Hypothalamus (tissue), 51 donors: ENCODE measurements at places on chromosomes 16 and 17.

DNA sequence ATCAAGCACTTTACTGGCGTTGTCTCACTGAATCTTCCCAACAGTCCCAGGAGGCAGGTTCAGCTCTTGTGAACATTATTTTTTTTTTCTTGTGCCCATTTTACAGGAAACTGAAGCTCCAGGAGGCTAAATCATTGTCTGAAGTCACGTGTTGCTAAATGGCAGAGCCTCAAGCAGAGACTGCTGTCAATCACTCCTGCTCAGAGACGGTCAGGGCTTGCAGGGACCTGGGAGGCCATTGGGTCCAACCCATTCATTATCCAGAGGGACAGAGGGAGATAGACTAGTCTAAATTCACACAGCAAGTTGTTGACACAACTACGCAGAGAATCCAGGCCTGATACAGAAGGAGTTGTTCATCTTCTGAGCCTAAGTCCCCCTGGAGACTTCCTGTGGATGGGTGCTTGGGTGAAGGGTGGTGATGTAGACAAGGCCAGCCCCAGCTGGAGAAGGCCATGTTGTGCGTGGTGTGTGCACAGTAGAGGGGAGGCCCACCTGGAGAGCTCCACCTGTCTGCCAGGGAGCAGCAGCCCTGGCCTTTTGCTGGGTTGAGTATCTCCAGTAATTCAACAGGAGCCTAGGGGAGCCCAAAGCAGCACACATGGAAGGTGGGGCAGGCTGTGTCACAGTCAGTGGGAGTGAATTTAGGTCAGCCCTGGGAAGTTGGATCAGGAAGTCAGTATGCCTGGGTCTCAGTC is 24.3 kb upstream of the C1QL1 start:
- no peak for DNase-seq

DNA sequence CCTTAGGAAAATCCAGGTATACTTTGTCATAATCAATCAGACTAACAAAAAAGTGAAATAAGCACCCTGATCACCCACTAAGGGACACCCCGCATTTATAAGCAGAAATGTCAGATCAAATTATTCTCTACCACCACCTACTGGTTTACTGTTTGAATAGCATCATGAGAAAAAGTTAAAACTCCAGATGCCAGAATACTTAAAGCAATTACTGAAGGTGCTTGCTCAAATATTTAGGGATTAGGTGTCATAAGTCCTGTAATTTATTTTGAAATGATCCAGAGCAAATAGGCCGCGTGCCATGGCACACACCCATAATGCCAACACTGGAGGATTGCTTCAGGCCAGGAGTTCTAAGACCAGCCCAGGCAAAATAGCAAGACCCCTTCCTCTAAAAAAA is 2.3 kb downstream of the TOP2A start:
- DNase-seq: no peak

GRCh38 chr17:81200695-81201580 is 21.8 kb downstream of the CEP131 start:
- DNase-seq: peak; percentile 50

GRCh38 chr17:50864747-50865059 is 1.5 kb downstream of the TOB1 start:
- DNase-seq: no peak

DNA sequence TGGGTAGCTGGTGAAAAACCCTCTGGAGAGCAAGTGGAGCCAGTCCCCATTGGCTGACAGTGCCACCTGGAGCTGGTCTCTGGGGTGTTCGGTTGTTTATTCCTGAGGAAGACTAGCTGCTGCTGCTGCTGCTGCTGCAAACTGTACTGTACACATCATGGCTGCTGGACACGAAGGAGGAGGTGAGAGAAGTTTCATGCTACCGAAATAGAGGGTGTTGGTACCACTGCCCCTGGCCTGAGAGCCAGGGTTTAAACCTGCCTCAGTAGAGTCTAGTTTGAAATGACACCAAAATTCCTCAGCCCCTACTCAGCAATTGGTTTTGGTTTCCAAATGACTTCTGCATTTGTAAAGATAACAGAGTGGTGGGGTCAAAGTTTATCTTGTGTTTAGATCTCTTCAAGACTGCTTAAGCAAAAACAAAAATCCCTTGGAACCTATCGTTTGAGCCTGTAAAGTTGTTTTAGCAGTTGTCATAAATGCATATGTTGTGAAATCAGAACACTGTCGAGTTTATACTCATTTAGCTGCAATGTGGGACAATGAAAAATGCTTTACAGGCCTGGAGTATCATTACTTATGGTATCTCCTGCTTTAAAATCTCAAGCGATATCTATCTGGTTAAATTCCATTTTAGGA is 40.8 kb downstream of the CYB5B start:
- no peak for DNase-seq

- DNase-seq: no peak
Measured at GRCh38 chr17:65463242-65463641, 98.2 kb downstream of the AXIN2 start.

GRCh38 chr17:76783146-76783545 is 45.2 kb downstream of the MFSD11 start:
- DNase-seq: no peak

DNA sequence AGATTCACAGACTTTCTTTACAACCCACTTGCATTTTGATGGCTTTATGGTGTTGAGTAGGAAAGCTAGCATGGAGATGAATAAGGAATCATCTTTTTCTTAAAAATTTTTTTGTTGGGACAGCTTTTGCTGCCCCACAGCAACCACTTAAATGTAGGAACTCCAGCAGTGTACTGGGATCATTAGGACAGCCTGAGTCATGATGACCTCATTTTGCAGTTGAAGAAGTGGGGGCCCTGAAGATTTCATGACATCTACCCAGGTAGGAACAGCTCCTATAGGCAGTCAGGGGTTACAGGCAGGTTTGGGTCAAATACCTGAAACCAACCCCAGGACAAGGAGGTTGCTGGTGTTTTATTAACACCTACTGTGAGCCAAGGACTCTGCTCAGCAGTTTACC is 2.1 kb downstream of the METTL22 start:
- no peak for DNase-seq

- no peak for DNase-seq
Measured at GRCh38 chr17:31349454-31349853, 28.0 kb upstream of the EVI2A start.

GRCh38 chr16:28258567-28258966 is 33.8 kb upstream of the SBK1 start:
- peak; percentile 16 for DNase-seq

DNA sequence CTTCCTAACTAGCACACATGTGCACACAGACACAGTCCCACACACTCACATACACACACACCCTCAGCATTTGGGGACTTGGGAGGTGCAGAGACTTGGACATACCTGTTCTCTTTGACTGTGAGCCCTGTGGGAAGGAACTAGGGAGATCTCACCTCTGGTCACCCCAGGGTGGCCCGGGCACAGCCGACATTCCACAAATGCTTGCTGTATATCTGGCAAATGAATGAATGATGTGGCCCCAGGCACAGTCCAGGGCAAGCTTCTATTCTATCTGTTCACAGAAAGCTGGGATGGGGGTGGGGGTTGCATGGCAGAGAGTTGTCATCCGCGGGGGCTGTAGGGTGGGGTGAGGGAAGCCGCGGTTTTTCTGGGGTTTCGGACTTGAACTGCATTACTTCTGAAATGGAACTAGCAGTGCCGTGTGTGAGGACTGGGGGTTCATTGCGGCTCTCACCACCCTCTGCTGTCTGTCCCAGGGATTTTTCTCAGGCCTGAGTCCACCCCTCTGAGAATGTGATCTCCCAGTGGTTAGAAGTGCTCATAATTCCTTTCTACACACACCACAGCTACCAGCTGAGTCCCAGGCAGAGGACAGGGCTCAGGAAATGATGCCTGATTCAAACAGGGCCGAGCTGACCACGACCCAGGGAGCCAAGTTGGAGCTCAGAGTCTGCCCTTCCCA is 3.3 kb upstream of the RIPOR1 start:
- no peak for DNase-seq

- no peak for DNase-seq
Measured at GRCh38 chr16:65446427-65446826, 324.6 kb upstream of the CDH11 start.

GRCh38 chr16:73196670-73197069 is 148.7 kb upstream of the ZFHX3 start:
- DNase-seq: peak; percentile 44

GRCh38 chr16:89795676-89796075 is 20.8 kb downstream of the FANCA start:
- no peak for DNase-seq

DNA sequence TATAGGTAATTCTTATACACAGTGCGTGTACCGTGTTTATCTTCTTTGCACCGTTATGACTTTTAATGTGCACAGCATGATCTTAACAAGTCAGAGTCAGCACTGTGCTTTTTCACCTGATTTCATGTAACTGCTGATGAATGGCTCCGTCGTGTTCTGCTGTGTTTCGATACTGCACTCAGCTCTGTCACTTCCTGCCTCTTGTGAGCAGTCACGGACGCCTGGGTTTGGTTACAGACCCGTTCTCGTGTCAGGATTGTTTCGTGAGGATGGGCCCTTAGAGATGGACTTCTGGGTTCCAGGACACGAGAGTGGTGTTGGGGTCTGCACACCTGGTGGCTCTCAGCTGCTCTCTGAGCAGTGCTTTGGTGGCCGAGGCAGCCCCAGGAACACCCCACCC is 24.6 kb downstream of the TBCD start:
- no peak for DNase-seq

DNA sequence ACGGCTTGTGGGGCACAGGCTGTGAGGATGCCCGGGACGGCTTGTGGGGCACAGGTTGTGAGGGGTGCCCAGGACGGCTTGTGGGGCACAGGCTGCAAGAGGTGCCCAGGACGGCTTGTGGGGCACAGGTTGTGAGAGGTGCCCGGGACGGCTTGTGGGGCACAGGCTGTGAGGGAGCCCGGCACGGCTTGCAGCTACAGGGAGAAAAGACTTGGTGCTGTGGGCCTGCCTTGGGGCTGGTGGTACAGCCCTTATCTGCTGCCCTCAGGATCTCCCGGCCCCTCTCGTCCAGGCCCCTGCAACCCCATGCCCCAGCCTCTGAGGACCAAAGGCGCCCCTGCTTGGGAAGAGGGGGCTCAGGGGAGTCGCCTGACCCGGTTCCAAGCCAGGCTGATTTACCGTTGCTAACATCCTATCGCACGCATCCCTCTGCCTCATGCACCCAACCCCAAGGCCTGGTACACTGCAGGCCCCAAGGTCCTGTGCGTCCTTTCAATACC is 5.0 kb upstream of the HBM start:
- no peak for DNase-seq

DNA sequence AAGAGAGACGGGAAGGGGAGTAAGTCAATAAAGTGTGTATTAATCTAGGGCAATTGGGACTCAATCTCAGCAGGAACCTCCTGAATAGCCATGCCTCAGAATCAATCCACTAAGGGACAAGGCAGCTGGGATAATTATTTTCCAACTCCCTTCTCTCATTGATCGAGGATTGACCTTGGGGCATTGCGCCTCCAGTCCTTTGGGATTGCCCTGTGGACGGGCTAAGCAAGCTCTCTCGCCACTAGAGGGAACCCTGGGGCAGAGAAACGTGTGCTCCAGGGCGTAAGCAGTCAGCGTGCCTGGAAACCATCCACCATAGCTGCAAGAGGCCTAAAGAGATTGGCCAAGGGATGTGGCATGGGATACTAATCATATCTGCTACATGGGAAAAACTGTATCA is 53.9 kb upstream of the ERCC4 start:
- DNase-seq: no peak
